Naive B cell (primary cell): ENCODE measurements at places on chromosomes 3 and 15.

- DNase-seq: no peak
These were observed 91.6 kb downstream of the PLD1 start for GRCh38 chr3:171718493-171719185.

GRCh38 chr3:193783166-193783896 is 190.3 kb downstream of the OPA1 start:
- DNase-seq: no peak

GRCh38 chr15:45795440-45796069 is 160.7 kb downstream of the SQOR start:
- no peak for DNase-seq

- no peak for DNase-seq
These were observed 281.9 kb upstream of the ONECUT1 start for GRCh38 chr15:53072077-53072476.

DNA sequence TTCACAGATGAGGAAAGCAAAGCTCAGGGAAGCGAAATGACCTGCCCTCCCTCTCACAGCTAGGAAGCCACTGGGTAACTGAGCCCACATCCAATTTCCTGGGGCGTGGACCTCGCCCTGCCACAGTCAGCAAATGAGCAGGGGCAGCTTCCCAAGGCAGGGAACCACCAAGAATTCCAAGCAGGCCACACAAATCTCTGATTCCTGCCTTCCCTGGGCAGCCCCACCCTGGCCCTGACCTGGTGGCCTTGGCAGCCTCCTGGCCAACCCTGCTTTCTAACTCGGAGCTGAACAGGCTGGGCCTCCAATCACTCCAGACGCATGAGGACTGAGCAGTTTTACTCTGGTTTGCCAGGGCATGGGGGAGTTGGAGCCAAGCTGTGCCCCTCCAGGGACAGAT is 203.7 kb upstream of the TLE3 start:
- DNase-seq: no peak

DNA sequence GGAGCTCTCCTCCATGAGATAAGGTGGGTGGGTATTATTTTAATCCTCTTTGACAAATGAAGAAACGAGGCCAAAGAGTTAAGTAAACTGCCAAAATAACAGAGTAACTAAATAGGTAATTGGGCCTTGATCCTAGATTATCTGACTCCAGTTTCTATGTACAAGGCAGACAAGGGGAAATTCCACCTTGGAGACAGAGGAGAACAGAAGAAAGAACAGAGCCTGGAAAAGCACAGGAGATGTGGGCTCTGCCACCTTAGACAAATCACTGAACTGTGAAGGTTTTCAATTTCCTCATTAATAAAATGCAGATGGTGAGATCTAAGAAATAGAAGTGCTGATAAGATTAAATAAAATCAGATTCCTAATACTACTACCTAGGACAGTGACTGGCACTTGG is 310.2 kb upstream of the TLE3 start:
- DNase-seq: no peak

DNA sequence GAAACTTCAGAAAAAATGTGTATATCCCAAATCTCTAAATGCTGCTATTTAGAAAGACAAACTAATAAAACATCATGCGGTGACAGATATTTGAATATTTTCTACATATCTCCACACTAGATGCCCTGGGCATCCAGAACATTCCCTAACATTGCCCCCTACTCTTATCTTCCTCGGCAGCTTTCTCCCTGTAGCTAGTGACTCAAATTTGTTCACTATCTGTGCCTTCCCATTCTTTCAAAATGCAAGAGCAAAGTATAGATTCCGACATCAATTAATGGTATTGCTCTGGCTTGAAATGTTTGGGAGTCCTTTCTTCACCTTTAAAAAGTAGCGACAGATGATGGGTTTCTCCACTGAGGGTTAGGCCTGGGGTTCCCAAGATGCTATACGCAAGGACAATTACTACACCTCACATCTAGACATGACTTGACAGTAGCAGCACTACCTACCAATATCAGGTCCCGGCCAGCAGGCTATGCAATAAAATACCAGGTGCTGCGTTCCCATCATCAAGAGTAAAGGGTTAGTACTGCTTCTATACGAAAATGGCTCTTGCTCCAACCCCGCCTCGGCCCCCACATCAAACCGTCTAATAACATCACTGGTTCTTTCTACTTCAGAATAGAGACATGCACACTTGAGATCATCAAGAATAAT is 631 bp downstream of the UBR1 start:
- DNase-seq: no peak

GRCh38 chr3:25945836-25946235 is 155.9 kb downstream of the OXSM start:
- no peak for DNase-seq

- no peak for DNase-seq
These were observed 73.1 kb upstream of the FBN1 start for GRCh38 chr15:48718646-48719045.

DNA sequence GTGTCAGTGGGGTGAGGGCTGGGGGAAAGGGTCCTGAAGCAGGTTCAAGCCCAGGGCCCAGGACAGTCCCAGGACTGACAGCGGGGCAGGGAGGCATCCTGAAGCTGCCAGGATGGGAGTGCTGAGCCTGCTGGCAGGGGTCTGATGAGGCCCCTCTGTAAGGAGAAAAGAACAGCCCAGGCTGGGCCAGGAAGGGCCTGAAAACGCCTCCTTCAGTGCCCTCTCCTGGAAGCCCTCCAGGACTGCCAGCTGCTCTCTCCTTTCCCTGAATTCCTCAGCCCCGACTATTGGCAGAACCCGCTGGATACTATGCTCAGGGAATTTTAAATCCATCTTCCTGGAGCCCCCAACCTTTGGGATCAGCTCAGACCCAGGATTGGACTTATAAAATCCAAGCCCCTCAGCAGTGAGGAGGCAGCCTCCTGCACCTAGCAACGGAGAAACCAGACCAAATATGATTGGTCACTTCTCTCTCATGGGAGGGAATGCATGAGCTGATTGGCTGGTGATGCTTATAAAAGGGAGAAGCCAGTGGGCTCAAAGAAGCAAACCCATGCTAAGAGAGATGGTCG is 203.5 kb upstream of the LINGO1 start:
- DNase-seq: no peak

- DNase-seq: no peak
These were observed 76.4 kb downstream of the ZPLD1 start for GRCh38 chr3:102511168-102511567.

- DNase-seq: no peak
These were observed 37.2 kb downstream of the PIK3CB start for GRCh38 chr3:138797508-138798038.

DNA sequence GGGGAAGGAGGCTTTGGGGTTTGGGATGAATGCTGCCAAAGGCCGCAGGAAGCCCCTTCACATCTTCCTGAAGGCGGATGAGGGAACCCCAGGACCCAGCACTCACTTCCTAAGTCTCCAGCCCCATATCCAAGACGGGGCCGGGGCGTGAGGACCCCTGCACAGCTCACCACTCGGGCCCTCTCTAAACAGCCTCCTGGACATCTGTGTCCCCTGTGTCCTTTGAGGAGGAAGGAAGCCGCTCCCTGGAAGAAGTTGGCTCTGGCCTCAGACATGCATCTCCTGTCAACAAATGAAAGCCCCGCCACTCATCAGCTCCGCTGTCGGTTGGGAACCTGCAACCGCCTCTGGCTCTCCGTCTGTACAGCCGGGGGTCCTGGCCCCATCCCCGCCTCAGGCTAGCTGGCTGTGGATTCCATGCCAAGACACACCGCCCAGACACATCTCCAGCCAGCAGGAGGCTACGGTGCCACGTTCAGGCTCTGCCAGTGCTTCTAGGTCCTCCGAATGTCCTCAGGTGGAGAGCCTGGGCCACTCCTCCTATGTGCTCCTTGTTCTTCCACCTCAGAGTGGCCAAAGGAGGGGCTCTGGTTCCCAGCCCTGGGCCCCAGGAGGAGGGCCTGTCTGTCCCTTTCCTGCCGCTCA is 140.0 kb upstream of the MEF2A start:
- no peak for DNase-seq

- DNase-seq: no peak
These were observed 118.7 kb upstream of the PTPRG start for GRCh38 chr3:61442696-61443095.

- no peak for DNase-seq
These were observed 193.9 kb upstream of the THRB start for GRCh38 chr3:24688446-24689148.

GRCh38 chr3:4568841-4569240 is 75.7 kb downstream of the ITPR1 start:
- no peak for DNase-seq

GRCh38 chr3:134419214-134419959 is 45.1 kb upstream of the AMOTL2 start:
- no peak for DNase-seq

GRCh38 chr15:69504352-69505040 is 51.9 kb downstream of the RPLP1 start:
- no peak for DNase-seq
